CD14-positive monocyte (primary cell): ENCODE measurements at places on chromosomes 13 and 19. TPM values are rescaled to one million over a fixed set of nuclear protein-coding genes. Genes with fewer than 3 reads are reported as not detected.

DNA sequence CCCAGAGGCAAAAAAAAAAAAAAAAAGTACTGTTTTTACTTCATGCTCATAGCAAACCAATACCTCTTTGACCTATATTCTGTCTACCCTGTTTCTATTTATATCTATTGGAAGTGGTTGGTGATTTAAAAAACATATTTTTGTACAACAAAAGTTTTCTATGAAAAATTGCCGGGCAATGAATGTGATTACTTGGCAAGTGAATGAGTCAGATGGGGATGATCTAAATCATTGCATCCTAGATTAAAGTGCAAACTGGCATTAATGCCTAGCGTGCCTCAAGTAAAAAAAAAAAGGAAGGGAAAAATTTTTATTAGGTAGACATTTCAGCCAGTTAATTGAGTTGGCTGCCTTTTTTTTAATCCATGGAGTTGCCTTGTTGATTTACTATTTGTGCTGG is 500.6 kb downstream of the KCTD12 start:
- no peaks in the 10 kb centered on the region for H3K36me3 ChIP-seq
- H3K27me3 ChIP-seq, result no peaks in the 10 kb centered on the region
- H3K4me3 ChIP-seq, result no peak overlapping the region
- no peaks in the 10 kb centered on the region for H3K4me1 ChIP-seq
- no peak overlapping the region for H3K27ac ChIP-seq
- no peak for DNase-seq

Gene SERPINE3
- polyA plus RNA-seq, result not detected in 2 replicates

GRCh38 chr19:47086280-47086679 is 27.3 kb downstream of the ZC3H4 start:
- no peaks in the 10 kb centered on the region for H3K27me3 ChIP-seq
- H3K36me3 ChIP-seq, result peaks cover 85% of the 10 kb centered on the region
- H3K27ac ChIP-seq, result no peak overlapping the region
- H3K4me3 ChIP-seq, result no peak overlapping the region
- DNase-seq, result no peak

DNA sequence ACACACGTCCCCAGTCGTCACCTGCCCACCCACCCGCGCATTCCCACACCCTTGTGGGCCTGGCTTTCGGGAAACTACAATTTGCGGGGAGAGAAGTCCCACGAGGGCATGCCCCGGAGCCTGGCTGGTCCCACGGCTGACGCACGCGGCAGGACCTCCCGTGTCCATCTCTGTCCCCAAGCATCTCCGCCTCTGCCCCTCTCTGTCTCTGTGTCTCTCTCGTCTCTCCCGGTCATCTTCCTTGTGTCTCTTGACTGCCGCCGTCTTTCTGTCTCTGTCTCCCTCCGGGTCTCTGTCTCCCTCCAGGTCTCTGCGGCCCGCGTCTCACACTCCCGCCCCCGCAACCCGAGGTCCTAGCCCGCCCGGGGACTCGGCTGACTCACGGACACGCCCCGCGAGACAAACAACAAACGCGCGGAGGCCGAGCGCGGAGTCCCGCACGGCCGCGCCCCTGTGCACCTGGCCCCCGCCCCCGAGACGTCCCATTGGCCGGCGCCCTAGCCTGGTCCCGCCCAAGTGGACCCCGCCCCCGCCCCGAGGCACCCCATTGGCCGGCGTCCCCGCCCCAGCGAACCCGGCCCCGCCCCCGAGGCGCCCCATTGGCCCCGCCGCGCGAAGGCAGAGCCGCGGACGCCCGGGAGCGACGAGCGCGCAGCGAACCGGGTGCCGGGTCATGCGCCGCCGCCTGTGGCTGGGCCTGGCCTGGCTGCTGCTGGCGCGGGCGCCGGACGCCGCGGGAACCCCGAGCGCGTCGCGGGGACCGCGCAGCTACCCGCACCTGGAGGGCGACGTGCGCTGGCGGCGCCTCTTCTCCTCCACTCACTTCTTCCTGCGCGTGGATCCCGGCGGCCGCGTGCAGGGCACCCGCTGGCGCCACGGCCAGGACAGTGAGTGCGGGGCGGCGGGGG is at the start of gene FGF22:
Gene FGF22 (plus strand): TSS at position 627 of the 908 bp plus-strand sequence. CDS start 47 bp downstream, at position 674.
- peaks cover 17% of the 10 kb centered on the region for H3K4me1 ChIP-seq
- DNase-seq, result peak; percentile 82
- H3K27me3 ChIP-seq, result no peaks in the 10 kb centered on the region
- no peaks in the 10 kb centered on the region for H3K36me3 ChIP-seq

DNA sequence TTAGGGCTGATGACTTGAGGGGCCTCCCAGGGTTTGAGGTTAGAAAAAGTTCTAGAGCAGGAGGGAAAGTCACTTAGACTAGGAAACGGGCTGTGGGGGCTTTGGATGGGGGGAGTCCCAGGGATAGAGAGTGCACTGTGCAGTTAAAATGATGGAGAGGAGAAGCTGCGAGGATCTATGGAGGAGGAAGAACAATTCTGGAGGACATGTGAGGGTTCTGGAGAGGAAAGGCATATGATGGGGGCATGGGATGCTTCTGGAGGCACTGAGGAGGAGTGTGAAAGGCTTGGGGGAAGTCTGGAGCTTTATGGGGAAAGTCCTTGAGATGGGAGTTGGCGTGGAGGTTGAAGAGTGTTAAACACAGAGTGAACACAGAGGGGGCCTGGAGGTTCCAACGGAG is 2.2 kb downstream of the KCNC3 start:
- H3K4me1 ChIP-seq, result peaks cover 47% of the 10 kb centered on the region
- peaks cover 6% of the 10 kb centered on the region for H3K36me3 ChIP-seq
- peak overlapping the region; percentile 64 for H3K4me3 ChIP-seq
- H3K27me3 ChIP-seq, result peaks cover 19% of the 10 kb centered on the region

DNA sequence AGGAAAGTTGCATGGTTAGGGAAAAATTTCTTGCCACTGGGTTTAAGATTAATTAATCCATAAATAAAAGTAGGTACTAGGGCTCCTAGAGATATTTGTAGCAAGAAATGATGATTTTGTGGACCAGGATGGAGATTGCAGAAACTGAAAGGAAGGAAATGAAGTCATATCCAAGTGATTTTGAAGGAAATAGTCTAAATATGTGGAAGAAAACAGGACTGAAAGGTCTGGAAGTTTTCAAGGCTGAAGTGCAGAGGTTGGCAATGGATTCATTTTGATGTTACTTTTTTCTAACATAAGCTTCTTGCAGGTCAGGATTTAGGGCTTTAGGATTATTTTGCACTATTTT is 52.8 kb downstream of the SOX21 start:
- peaks cover 14% of the 10 kb centered on the region for H3K27me3 ChIP-seq
- no peak overlapping the region for H3K4me3 ChIP-seq
- no peaks in the 10 kb centered on the region for H3K36me3 ChIP-seq
- H3K27ac ChIP-seq, result no peak overlapping the region
- no peak for DNase-seq

DNA sequence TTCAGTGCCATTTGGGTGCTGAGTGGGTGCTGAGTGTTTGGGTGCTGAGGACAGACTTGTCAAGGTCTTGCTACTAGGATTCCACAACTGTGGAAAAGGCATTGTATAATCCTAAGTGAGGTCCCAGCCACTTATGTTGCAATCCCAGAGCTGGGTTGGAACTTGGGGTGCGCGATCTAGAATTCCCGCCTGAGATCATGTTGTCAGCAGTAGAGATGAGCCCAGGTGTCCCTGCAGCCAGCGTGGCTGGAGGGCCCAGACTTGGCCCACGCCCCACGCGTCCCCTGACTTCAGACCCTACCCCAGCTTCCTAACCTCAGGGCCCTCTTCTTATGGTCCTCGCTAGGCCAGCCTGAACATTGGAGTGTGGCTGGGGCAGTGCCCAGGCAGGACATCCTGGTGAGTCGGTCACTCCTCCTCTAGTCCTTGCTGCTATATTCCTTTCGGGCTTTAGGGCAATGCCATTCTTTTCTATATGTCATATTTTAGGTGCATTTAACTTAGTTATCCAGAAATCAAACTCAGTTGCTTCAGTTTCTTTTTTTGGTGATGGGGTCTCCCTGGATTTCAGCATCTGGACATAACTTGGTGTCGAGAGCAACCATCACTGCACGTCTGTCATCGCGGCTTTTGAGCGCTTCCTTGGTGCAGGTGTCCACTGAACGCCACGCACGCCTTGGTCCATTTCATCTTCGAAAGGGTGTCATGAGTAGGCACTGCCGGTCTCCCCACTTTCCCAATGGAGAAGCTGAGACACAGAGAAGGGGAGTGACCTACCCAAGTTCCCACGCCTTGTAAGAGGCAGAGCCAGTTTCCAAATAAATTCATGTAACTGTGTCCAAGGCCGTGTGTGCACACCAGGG is 46.4 kb upstream of the F7 start:
- no peaks in the 10 kb centered on the region for H3K4me1 ChIP-seq
- DNase-seq, result no peak
- H3K27ac ChIP-seq, result no peak overlapping the region
- H3K27me3 ChIP-seq, result no peaks in the 10 kb centered on the region

GRCh38 chr19:46691104-46691503 is 25.8 kb downstream of the PRKD2 start:
- no peaks in the 10 kb centered on the region for H3K27me3 ChIP-seq
- H3K4me3 ChIP-seq, result no peak overlapping the region
- H3K36me3 ChIP-seq, result peaks cover 86% of the 10 kb centered on the region
- H3K27ac ChIP-seq, result no peak overlapping the region
- no peak for DNase-seq

Gene ZNF490
- polyA plus RNA-seq, result 1.5 and 2.3 TPM in 2 replicates

Gene PIK3R2
- 0.99 TPM for polyA plus RNA-seq

- H3K36me3 ChIP-seq, result no peaks in the 10 kb centered on the region
- no peak overlapping the region for H3K27ac ChIP-seq
- H3K4me1 ChIP-seq, result no peaks in the 10 kb centered on the region
- no peak for DNase-seq
- H3K4me3 ChIP-seq, result no peak overlapping the region
These were observed 31.5 kb upstream of the RNF113B start for GRCh38 chr13:98208606-98209005.

DNA sequence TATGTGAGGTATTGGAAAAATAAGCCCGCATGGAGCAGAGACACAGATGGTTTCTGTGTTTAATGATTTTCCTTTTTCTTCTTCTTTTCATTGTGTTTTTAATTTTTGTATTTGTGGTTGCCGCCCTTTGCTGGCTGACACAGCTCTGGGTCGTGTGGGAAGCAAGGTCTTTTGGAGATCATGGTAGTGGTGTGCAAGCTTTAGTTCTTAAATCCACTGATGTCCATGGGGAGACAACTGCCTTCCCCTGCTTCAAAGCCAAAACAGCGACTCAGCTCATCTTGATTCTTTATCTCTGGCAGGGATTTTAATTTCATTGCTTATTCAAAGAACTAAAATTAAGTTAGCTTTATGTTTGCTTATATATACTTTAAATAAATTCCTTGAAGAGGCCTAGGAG is 711.3 kb upstream of the SGCG start:
- no peaks in the 10 kb centered on the region for H3K4me1 ChIP-seq
- H3K4me3 ChIP-seq, result no peak overlapping the region
- no peak overlapping the region for H3K27ac ChIP-seq
- DNase-seq, result no peak
- H3K36me3 ChIP-seq, result no peaks in the 10 kb centered on the region

DNA sequence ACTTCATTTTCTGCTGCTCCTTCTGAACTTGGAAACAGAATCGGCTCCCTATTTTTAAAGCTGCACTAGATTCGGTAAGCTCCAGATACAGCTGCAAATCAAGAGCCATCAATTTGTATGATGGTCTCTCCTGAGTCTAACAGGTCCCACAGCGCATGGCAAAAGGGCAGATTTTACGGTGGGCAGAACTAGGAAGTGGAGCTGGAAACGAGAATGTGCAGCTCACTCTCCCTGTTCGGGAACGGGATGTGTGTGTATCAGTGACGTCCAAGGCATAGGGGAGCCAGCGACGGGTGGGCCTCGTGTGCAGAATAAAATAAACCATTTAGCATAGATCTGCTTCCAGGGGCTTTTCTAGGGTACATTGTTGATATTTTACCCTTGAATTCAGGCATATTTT is 74.2 kb downstream of the COL4A1 start:
- no peak for DNase-seq
- no peaks in the 10 kb centered on the region for H3K27me3 ChIP-seq
- H3K4me1 ChIP-seq, result no peaks in the 10 kb centered on the region

Gene ZNF524
- 45.7 TPM for polyA plus RNA-seq

DNA sequence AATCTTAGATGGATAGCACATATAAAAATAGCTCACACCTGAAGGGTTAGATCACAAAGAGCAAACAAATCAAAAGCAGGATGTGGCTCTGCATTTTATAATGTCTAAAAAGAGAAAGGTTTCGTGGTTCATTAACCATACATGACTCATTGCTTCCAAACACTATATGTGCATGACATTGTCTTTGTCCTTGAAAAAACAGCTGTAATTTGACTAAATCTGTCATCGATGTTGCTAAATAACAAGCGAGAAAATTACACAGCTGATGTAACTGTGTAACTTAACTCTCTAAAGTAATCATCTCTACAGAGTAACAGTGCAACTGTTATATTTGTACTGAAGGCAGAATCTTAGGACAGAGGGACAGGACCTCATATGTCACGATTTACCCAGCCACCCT is 383.1 kb upstream of the GPC6 start:
- no peaks in the 10 kb centered on the region for H3K36me3 ChIP-seq
- H3K27me3 ChIP-seq, result no peaks in the 10 kb centered on the region
- no peak overlapping the region for H3K27ac ChIP-seq

Gene RAP2A
- 1.9 and 5.3 TPM in 2 replicates for polyA plus RNA-seq

GRCh38 chr13:114151565-114152284 is 19.3 kb upstream of the RASA3 start:
- H3K36me3 ChIP-seq, result no peaks in the 10 kb centered on the region
- H3K27ac ChIP-seq, result no peak overlapping the region
- peak; percentile 56 for DNase-seq
- no peak overlapping the region for H3K4me3 ChIP-seq
- peaks cover 65% of the 10 kb centered on the region for H3K4me1 ChIP-seq

Gene CATSPERD
- polyA plus RNA-seq, result not detected

Gene PEG3
- 0.01 and 0.07 TPM in 2 replicates for polyA plus RNA-seq

Gene DOCK6
- 0.03 TPM for polyA plus RNA-seq

GRCh38 chr19:19171821-19172532 is 1.9 kb upstream of the MEF2B start:
- H3K4me3 ChIP-seq, result no peak overlapping the region
- DNase-seq, result no peak
- peaks cover 16% of the 10 kb centered on the region for H3K36me3 ChIP-seq
- H3K27ac ChIP-seq, result no peak overlapping the region

- no peaks in the 10 kb centered on the region for H3K36me3 ChIP-seq
- no peaks in the 10 kb centered on the region for H3K27me3 ChIP-seq
- H3K27ac ChIP-seq, result no peak overlapping the region
- no peak for DNase-seq
- H3K4me1 ChIP-seq, result no peaks in the 10 kb centered on the region
- no peak overlapping the region for H3K4me3 ChIP-seq
These were observed 10.4 kb downstream of the SBK2 start for GRCh38 chr19:55526216-55527196.

DNA sequence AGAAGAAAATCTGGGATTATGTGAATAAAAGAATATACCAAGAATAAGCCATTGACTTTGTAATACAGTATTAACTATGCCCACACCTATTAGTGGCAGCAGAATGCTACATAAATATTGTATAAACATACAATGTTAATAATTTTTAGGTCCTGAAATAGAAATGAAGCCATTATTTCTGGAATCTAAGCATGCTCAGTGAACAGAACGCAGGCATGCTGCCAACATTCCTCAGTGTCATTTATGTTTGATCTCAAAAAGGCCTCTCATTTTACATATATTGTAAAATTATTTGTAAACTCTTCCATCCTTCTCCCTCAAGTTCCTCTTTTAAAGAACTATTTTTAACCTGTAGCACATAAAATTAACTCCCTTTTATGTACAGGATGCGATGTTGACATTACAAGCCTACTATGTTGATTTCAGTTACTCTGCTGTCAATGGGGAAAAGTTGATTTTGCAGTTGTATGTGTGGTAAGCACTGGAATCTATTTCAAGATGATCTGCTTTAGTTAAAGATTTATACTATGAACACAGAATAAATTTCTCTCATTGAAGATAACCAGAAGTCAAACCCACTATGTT is 118.8 kb downstream of the VWA8 start:
- DNase-seq, result peak; percentile 7
- H3K27me3 ChIP-seq, result no peaks in the 10 kb centered on the region
- no peaks in the 10 kb centered on the region for H3K36me3 ChIP-seq
- peaks cover 24% of the 10 kb centered on the region for H3K4me1 ChIP-seq
- no peak overlapping the region for H3K4me3 ChIP-seq

Gene ATP1A3
- 0.07 and 0.08 TPM in 2 replicates for polyA plus RNA-seq
